ENCODE measurements at places on chromosomes 5 and 9.

GRCh38 chr5:133397348-133397747 lies 215.0 kb downstream of the FSTL4 start:
- no peak for DNase-seq

DNA sequence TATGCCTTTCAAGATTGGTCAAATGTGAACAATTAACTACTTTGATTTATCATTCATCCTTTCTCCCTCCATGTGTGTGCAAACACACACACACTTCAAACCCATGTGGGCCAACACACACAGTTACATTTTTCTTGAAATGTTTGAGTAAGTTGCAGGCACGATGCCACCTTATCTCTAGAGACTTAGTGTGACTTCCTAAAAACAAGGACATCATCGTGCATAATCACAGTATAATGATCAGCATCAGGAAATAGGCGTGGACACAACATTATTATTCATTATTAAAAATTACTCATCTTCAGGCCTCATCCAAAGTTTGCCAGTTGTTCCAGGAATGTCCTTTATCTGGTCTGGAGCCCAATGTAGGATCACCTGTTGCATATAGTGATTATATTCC lies 209.5 kb downstream of the GNA14 start:
- no peak for DNase-seq

DNA sequence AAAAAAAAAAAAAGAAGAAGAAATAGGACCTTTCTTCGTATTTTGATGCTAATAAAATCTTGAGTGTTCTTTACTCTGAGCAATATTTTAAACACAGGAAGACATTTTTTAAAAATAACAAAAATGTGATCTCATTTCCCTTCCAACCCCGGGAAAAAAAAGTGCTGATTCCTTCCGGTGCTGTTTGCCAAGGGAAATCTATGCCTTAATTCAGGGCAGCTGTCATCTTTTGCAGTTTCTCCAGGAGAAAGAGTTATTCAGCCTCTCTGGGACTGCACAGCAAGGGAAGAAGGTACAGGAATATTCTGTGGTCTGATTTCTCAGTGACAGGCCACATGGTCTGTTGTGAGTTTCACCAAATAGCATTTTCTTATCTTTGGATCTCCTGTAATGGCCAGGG lies 291.9 kb upstream of the IRX1 start:
- DNase-seq, result no peak

GRCh38 chr5:33721491-33722200 lies 170.1 kb downstream of the ADAMTS12 start:
- no peak for DNase-seq

DNA sequence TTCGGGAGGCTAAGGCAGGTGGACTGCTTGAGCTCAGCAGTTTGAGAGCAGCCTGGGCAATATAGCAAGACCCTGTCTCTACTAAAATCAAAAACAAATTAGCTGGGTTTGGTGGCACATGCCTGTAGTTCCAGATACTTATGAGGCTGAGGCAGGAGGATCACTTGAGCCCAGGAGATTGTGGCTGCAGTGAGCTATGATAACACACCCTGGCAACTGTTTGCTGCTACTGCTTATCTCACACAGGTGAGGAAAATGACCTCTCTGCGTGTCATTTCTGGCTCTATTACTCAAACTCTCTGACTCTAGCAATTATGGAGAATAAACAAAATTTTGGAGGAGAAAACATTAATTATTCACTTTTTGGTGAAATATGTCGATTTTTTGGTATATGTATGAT lies 45.3 kb upstream of the TMC1 start:
- no peak for DNase-seq

DNA sequence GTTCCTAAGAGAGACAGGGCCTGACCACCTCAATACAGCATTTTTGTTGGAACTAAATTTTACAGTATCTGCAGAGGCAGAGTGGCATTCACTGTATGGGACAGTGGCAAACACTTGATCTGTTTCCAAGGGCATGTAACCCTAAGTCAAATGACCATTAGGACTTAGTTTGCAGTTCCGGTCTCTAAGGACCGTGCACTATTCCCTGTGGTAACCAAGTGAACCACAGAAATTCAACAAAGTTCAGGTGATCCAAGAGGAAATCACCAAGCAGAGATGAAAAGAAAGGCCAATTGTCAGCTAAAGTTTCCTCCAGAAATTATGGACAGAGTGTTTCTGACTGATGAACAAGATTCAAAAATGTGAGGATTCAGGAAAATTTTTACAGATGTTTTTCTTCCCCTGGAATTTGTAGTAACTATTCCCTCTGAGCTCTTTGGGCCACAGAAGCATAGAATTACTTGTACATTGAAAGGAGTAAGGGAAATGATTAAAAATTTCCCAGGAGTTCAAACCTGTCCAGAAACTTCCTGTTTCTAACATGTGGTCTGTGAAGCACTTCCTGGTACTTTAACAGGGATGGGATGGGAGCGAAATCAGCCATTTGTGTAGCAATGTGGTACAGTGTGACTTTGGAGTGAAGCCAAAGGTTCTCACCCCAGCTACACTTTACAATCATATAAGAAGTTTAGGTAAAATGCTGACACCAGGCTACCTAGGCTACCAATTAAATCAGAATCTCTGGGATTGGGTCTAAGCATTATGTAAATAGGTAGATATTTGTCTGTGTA lies 266.1 kb upstream of the MAP3K1 start:
- DNase-seq, result no peak

DNA sequence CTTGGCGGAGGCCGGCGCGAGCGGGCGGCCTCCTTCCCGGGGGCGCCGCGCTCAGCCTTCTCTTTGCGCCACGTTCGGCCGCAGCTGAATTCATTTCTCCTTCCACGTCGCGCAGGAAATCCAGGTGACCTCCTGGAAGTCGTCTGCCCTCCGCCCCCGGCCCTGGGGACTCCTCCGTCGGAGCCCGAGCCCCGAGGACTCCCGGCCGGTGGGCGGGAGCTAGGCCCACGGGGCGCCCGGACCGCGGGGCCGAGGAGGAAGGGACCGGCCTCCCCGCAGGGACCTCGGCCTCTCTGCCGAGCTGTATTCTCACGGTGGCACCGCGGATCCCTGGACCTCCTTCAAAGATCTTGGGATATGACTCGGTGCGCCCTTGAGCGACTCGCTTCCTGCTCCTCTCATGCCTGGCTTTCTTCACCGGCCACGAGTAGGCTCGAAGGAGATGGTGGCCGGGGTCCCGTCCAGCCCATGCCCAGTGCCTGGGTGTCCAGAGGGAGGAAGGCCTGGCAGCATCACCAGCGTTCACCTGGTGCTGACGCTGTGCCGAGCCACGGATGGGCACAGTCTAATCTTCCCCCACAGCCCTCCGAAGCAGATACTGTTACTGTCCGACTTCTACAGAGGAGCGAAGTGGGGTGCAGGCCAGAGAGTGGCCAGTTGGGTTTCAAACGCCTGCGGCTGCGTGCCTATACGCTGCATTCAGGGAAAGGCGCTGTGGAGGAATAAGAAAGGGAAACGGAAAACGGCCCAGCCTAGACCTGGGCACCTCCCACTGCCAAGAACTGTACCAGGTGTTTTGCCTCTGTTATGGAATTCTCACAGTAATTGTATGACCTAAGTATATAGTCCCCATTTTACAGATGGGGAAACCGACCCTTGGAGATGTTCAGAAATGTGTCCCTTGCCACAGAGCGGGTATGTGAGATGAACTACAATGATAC lies 47.3 kb downstream of the PAX5 start:
- no peak for DNase-seq

DNA sequence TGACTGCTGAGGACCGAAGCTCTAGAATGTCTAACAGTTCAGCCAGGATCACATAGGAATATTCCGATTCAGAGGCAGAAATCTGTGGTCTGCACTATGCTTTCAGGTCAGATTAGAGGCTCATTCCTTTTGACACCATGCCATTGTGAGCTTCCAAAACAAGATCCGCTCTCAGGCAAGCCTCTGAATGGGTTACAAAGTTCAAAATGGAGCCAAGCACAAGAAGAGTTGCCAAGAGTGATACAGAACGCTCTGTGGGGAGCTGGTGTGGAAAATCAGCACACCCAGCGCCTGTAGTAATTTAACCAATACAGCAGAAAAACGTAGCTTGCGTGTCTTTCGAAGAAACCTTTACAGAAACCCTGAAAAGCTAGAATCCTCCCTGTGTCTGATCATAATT lies 33.3 kb upstream of the FAT2 start:
- no peak for DNase-seq

- DNase-seq, result no peak
Measured at GRCh38 chr5:61348447-61348846, 16.4 kb downstream of the ZSWIM6 start.

- DNase-seq, result no peak
Measured at GRCh38 chr5:106690585-106690984, 980.2 kb downstream of the EFNA5 start.

GRCh38 chr5:138544181-138545134 lies 1.4 kb upstream of the ETF1 start:
- no peak for DNase-seq

- no peak for DNase-seq
Measured at GRCh38 chr9:73437758-73438157, 286.1 kb downstream of the ANXA1 start.

DNA sequence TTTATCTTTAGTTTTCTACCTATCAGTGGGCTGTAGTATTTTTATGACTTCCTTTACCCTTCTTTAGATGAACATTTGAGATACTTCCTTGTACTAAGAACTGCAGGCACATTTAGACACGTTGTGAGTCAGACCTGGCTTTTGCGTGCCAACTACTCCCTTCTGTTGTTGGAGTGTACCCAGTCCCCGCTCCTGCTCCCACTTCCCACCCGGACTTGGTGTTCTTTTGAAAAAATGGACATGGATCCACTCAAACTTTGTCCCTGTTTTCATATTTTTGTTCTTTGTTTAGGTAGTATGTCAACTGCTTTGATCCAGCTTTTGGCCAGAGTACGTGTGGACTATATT lies 60.7 kb downstream of the PARP8 start:
- no peak for DNase-seq

GRCh38 chr9:976258-976942 lies at the start of gene DMRT3:
DMRT3 (plus strand) TSS chr9:976655; CDS start chr9:977002, 347 bp downstream.
- DNase-seq, result no peak

- DNase-seq, result no peak
Measured at GRCh38 chr5:112023766-112024165, 266.8 kb upstream of the NREP start.

GRCh38 chr9:131045300-131046092 lies 36.5 kb downstream of the LAMC3 start:
- DNase-seq, result peak; percentile 43

DNA sequence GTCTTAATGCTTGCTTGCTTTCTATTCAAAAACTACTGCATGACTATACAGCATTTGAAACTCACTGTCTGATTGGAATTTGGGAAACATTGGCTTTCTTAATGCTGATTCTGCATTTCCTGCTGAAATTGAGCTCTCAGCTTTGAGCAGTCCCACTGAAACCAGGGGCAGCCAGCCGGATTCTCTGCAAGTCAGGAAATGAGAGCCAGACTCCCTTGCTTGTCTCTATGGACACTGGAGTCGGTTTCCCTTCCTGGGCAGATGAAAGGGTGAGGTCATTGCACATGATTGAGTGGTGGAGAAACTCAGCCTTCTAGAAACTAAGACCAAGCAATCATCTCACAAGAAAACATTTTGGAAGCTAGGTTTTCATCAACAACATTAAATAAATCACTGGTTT lies 119.7 kb upstream of the SPATA31C2 start:
- no peak for DNase-seq

- DNase-seq, result no peak
Measured at GRCh38 chr5:92544596-92544995, 1036.4 kb downstream of the NR2F1-AS1 start.

DNA sequence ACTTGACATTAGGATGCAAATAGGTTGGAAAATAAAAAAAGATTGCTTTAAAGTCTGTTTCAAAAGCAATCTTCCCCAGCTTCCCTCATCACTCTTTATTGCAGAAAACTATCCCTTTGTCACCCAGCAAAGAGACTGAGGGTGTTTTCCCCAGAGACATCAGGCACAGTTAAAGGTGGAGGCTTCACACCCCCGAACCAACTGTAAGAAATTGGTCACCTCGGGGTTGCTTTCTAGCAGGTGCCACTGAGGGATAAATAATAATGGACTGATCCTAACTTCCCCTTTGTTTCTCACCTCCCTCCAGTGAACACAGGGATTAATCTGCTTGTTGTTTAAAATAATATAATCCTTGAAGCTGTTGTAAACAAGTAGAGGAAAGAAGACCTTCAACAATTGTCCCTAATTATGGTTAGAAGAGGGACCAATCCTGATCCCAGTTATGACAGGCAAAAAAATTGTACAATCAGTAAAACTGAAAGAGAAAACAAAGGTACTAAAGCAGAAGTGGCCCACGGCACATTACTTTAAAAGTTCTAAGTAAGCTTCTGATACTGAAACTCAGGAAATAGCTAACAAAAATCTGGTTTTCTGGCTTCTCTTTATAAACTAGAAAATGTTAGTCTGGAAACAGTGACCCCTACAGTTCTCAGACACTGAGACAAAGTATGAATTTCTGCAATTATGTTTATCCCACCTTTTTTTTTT lies 6.6 kb upstream of the PCSK1 start:
- no peak for DNase-seq

DNA sequence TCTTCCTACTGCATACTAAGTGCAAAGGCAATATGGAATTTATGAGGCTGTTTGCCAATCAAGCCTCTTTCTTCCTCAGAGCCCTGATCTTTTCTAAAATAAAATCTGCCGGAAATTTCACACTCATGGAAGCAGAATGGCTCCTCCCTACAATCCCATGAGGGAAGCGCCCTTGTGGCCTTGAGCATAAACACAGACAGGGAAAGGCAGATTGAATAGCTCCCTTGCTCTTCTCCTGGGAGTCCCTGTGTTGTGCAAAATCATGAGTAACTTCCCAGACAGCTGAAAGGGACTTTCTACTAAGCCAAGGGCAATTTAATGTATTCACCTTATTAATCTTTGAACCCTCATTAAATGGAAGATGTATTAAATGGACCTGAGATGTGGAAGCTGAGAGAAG lies 226.1 kb upstream of the PIK3R1 start:
- DNase-seq, result no peak

DNA sequence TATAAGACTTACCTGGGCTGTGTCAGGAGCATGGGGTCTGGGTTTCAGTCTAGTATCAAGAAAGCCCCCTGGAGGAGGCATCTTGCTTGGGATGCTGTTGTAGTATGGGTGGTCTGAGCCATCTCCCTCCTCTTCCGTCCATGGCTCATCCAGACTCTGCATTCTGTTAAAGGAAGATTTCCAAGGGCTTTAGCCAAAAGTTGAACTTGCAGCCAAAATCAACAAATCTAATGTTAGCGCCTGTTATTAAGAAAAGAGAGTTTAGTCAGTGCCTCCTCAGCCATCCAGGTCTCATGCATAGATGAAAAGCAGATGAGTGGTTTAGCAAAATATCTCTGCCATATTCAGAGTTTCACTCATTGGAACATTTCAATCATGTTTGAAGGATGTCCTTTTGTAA lies 55.6 kb downstream of the S1PR3 start:
- no peak for DNase-seq

- DNase-seq, result no peak
Measured at GRCh38 chr9:14238518-14238917, 75.4 kb downstream of the NFIB start.

- no peak for DNase-seq
Measured at GRCh38 chr5:1041225-1042143, 32.9 kb downstream of the NKD2 start.

GRCh38 chr5:14204785-14205321 lies 61.7 kb downstream of the TRIO start:
- DNase-seq, result no peak

DNA sequence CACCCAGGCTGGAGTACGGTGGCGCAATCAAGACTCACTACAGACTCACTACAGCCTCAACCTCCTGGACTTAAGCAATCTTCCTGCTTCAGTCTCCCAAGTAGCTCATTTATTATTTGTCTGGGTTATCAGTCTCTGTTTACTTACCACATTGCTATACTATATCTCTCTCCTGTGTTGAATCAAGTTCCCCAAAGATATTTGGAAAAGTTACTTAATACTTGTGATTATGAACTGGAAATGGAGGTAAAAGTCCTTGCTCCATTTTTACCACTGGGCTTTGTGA lies 55.6 kb downstream of the ANGPTL2 start:
- DNase-seq, result no peak

All from activated CD4-positive, alpha-beta T cell treated with anti-CD3 and anti-CD28 coated beads, Interleukin-2, amount 50 U/mL, for 1 hour (primary cell).